NCI-H1105 treated with DMSO at 0.1 percent for 48 hours (cell line): ENCODE measurements at places on chromosomes 12 and 14.
A peak's percentile ranks its signal among the peaks of the same experiment; 100 is the strongest.

DNA sequence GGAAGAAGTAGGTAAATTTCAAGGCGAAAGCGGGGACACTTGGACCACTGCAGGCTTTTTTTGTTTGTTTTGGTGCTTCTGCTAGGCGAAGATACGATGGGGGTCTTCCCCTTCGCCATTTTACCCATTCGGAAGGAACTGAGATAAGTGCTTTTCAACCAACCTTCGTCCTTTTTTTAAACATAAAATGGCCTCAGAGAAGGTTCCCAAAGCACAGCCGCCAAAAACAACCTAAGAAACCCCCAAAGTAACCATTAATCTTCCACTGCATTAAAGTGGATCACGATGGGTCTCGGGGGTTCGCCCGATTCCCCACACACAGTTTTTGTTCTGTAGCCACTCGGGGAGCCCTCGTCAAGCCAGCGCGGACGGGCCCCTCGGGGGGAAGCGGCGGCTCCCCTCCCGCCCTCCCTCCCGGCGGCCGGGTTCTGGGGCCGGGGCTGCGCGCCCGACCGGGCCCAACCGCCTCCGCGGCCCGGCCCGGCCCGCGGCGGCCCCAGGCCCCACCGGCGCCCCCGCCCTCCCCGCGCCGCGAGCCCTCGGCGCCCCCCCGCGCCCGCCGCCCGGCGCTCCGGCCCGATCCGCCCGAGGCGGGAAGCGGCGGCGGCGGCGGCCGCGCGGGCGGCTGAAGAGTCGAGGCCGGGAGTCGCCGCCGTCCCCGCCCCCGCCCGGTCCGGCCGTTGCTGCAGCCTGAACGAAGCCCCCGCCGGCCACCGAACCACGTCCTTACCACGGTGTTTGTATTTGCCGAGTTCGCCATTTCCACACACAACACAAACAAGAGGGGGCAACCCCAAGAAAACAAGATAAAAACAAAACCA, 790 bp downstream of the GTF2A1 start:
- peak; percentile 77 for DNase-seq

DNA sequence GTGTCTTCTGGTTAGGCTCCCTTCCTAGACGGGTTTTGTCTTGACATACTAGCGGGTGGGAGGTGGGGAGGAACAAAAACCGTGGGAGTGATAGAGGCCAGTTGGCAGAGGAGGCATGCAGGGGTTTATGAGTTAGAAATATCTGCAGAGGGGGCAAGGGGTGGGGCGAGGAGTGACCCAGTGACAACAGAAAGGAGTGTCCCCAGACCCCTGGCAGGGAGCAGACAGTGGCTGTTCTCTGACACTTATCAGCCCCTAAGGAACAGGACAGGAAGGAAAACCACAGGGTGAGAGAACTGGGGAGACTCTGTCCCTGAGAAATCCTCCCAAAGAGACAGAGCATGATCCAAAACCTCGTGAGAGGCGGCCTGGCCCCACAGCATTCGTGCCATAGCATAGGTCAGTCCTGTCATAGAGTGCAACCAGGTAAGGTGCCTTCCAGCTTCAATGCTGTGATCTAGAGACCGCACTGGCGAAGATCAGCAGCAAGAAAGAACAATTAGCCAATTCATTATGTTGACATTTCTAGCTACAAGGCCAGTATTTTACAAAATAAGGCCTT, 141.4 kb downstream of the CRADD start:
- DNase-seq, result no peak

DNA sequence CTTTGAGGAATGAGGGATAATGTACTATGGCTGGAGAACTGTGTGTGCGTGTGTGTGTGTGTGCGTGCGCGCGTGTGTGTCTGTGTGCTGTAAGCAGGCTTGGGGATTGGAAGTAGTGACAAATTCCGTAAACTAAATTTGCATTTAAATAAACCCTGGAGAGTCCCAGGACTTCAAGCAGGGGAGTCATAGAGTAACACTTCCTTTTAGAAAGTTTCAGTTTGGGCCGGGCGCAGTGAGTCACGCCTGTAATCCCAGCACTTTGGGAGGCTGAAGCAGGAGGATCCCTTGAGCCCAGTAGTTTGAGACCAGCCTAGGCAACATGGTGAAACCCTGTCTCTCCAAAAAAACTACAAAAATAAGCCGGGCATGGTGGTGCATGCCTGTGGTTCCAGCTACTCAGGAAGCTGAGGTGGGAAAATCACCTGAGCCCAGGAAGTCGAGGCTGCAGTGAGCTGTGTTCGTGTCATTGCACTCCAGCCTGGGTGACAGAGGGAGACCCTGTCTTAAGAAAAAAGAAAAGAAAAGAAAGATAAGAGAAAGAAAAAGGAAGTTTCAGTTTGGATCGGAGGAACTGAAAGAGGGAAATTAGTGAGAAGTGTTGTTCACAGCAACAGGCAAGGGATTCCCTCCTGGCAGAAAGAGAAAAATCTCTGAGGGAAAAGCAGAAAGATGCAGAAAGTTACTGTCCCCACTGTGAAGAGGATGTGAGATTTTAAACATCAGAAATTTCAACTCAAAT, 222.7 kb upstream of the SOX5 start:
- DNase-seq, result no peak

- DNase-seq, result no peak
These were observed 8.0 kb downstream of the SCNN1A start for GRCh38 chr12:6367065-6367968.
